ENCODE measurements at places on chromosomes 1 and 21. TPM values are rescaled to one million over a fixed set of nuclear protein-coding genes. Genes with fewer than 3 reads are reported as not detected.

DNA sequence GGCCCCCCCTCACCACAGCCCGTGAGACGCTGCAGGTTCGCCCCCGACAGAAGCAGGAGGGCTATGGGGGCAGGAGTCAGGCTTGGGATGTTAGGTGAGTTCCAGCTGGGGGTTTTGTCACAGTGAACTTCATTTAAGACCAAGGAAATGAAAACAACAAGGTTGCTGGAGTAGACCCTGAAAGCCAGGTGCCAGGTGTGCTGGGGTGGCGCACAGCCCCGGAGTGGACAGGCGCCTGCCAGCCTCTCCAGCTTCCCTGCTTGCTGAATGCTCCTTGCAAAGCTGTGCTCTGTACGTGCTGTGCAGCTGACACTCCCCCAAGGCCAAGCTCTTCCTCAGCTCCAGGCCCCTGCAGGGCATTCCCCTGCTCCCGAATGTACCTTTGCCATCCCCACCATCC lies 102.4 kb downstream of the PGBD5 start:
- DNase-seq = no peak

- no peak for DNase-seq
Observed at GRCh38 chr1:58223522-58223921, 323.0 kb downstream of the OMA1 start.

RNF186 gene
- total RNA-seq = not detected

DNA sequence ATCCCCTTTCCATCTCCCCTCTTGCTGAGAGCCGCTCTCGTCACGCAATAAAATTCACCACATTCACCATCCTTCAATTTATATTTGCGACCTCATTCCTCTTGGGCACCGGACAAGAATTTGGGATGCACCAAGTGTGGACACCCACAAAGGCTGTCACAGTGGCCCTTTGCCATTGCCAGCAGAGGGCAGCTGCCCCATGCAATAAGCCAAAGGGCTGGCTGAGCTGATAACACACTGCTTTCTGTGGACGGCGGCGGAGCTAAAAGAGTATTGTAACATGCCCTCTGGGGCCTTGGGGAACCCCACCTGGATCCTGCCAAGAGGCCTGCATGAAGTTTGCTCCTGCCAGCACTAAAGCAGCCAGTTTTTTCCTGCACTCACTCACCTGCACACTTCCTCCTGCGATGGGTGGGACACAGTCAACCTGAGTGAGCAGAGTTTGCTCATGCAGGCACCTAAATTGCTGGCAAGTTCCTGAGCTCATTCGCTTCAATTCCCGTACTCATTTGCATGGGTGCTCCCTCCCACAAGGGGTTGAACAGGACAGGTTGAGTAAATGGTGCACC lies 792.3 kb upstream of the ADAMTS5 start:
- no peak for DNase-seq

STYXL2 gene
- total RNA-seq = not detected

KMO gene
- total RNA-seq = 4.7 TPM

TRIM63 gene
- not detected for total RNA-seq

PRMT6 gene
- 11.0 TPM for total RNA-seq

Data from vagina (tissue), 2 donors.